ENCODE measurements at places on chromosomes 7 and 10.

DNA sequence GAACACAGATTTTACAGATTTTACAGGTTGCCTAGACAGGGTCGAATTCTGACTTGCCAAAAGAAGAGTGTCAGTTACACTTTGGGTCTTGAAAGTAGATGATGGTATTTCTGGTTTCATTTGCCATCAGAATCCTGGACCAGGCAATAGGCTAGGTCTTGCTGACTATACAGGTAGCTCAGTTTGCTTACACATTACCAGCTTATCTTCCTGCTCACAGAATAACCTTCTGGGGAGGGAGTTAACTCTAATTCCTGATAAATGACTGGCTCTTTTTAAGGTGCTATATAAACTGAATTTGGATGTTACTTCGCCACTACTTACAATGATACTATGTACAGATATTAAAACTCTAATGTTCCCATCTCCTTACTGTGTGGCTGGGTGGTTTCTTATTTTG lies 39.8 kb downstream of the GBF1 start:
- no peak for DNase-seq

DNA sequence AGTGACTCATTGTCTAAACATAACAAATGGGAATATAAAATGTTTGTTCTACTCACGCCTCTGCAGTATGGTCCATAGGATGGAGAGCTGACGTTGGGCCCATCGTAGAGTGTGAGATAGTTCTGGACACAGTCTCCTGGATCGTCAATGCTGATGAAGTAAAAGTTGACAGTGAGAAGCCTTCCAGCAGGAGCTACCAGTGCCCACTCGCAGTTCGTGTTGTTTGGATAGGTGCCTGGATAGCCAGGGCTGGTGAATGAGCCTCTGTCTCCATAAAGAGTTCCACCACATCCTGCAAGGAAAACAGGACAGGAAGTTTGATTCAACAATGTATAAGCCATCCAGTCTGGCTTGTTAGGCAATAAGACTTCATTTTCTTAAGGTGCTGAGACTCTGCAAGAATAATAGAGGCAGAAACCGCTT lies 79.6 kb downstream of the OR13A1 start:
- DNase-seq: no peak

DNA sequence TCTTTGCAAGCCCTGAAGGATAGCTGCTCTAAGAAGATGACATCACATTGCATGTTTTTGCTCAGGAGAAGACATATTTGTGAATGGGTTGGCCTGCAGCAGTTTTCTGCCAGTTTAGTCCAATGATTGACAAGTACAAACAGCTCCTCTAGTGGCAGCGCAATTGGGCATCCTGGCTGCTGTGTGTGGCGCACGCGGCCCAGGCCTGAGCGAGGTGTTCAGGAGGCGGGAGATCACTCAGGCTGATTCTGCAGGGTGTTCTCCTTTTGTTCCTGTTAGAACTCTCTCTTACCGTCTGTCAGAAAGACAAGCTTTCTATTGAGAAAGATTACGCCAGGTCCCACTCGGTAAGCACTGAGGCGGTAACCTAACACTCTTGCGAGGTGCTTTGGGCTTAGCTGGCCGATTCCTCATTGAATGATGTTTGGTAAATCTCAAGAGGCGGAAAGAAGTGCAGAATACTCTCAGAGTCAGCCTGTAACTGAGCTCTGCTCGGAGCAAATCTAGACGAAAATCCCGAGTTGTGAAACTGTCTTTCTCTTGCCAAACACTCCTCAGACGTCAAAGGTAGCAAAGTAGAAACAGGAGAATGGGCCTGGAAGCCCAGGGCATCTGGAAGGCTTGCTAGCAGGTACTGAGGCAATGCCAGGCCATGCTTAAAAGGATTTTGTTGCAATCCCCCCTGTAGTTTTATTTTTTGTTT lies 219.2 kb upstream of the BMPER start:
- DNase-seq: no peak

DNA sequence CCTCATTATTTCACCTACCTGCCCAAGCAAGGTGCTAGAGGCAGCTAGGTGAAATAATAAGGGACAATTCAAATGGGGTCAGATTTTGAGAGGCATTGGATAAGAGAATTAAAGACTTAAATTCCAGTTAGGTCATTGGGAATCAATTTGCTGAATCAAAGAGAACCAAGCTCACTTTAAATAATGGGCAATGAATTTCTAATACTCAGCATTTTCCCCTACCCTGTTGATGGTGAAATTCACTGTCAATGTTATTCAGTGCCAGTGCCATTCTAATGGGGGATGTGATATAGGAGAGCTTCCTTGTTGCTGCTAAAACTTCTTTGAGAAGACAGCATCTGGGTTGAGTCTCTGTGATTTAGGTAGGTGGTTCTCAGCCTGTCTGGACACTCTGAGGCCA lies 509.3 kb downstream of the PHTF2 start:
- DNase-seq: no peak

DNA sequence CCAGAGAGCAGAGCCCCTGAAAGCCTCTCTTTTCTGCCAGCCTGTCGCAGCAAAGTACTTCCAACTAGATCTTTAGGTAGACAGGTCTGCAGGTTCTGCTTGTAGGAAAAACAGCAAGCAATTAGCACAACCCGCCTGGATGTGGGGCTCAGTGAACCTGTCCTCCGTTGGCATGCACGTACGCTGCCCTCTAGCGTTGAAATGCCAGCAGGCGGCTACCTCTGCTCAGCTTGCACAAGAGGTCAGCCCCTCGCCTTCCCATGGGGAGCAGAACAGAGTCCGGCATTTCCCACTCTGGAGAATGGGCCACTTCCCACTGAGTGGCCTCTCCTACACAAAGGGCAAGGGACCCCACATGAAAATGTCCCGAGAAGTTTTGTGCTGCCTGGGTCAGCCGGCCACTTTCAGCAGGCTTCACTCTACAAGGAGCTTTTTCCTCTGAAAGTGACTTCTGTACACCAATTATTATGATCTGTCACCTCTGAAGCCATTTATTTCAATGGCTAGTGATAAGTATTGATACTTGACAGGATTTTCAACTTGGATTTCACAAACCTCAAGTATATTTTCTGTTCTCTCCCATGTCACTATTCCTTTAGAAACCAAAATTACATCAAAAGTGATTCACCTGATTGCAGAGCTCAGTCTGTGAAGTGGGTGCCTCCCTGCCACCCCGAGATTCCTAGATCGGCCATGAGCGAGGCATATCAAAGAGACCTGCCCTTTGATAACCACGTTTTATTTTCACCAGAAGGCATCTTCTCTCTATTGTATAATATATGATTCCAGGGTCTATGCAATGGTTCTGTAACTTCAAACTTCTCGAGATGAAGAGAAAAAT lies 56.7 kb downstream of the JCAD start:
- no peak for DNase-seq

- no peak for DNase-seq
Measured at GRCh38 chr7:131568510-131568909, 12.1 kb upstream of the PODXL start.

Measured in AG04450 (cell line).